Fibroblast of skin of left biceps (primary cell): ENCODE measurements at places on chromosomes 3 and 15.

DNA sequence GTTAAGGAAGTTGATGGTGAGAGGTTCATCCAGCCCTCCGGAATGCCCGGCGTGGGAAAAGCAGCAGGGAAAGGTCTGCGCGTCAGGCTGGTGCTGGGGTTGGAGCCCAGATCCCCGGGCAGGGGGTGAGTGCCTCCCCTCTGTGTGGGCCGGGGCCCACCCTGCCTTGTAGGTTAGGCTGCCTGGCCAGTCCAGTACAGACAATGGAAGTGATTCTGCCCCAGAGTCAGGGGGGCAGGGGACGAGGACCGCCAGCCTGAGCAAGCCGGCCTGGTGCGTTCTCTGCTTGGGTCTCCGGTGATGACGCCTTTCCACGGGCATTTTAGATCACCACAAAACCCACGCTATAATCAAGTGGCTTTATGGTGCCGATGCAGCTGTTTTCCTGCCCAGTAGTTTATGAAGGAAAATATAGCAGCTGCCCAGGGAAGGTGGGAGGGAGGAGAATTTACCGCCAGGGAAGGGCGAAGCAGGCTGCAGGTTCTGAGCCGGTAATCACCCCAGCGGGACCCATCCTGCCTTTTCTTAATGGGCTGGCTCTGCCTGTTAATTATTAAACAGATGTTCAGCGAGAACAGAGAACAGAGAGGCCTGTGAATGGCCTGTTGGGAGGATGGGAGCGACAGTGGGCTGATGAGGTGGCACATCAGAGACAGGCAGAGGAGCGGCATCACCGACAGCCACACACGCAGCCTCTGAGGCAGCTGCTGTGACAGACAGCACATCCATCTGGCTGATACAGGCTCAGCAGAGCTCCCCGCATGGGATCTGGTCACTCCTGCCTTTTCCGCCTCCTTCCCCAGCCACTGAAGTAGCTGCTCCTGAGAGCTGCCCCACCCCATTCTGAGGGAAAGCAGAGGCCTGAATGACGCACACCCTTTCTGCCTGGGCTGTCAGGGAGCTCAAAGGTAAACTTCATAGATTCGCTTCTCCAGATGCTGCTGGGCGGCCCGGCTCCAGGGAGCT is 35.2 kb downstream of the BDH1 start:
- no peak for DNase-seq

- no peak for DNase-seq
These were observed 18.8 kb upstream of the GASK1A start for GRCh38 chr3:42960282-42960681.

DNA sequence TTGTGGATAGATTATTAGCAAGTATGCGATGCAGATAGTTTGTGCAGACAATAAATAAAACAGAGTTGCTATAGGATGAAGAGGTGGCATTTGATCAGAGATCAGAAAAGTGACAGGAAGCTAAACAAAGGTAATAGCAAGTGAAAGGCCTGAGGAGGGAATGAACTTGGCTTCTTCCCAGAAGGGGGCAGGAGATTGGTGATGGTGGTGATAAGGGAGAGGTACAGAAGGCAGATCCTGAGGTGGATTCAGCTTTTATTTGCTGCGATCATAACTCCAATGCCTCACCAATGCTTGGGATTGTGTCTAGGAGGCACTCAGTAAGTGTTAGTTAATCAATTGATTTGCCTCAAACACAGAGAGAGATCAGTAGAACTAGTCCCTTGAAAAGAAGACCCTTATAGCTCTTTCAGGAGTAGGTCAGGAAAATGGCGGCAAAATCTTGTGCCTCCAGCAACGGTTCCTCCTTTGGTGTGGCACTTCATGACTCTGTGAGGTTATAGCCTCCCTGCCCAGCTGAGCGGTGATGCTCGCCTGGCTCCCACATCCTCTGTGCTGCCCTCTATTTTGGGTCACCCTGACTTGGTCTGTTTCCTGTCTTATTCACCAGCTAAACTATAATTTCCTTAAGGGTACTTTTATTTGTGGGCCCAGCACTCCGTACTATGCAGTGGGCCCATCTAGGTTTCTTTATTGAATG is 37.5 kb downstream of the TGFBR2 start:
- no peak for DNase-seq

DNA sequence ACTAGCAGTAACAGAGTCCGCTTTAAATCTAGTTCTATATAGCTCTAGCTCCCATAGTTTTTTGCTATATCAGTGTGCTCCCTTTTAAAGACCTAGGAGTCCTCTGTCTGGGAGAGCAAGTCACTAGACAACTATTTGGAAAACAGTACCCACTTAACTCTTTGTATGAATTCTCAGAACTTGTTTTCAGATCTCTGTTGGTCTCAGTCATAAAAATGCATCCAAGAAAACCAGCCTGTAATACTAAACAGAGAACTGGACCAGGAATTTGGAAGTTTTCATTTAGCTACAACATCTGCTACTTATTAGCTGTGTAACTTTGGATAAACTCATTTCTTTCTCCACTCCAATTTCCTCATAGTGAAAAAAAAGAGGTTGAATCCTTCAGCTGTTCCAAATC is 56.9 kb upstream of the C3orf49 start:
- peak; percentile 76 for DNase-seq

DNA sequence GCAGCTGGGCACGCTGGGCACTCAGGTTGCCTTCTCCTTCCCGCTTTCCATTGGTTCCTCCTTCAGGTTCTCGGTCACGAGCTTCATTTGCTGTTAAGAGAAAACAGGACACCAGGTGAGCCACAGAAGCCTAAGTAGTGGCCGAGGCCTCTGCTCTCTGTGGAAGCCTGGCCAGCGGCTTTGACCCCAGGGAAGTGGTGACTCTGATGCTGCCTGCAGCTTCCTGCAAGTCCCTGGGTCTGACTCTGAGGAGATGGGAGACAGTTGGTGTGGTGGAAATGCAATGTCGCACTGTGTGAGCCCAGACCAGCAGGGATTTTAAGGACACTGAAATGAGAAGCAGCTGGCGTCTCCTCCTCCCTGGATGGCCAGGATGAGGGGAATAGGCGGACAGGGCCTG is 80.5 kb downstream of the SNRK start:
- no peak for DNase-seq

DNA sequence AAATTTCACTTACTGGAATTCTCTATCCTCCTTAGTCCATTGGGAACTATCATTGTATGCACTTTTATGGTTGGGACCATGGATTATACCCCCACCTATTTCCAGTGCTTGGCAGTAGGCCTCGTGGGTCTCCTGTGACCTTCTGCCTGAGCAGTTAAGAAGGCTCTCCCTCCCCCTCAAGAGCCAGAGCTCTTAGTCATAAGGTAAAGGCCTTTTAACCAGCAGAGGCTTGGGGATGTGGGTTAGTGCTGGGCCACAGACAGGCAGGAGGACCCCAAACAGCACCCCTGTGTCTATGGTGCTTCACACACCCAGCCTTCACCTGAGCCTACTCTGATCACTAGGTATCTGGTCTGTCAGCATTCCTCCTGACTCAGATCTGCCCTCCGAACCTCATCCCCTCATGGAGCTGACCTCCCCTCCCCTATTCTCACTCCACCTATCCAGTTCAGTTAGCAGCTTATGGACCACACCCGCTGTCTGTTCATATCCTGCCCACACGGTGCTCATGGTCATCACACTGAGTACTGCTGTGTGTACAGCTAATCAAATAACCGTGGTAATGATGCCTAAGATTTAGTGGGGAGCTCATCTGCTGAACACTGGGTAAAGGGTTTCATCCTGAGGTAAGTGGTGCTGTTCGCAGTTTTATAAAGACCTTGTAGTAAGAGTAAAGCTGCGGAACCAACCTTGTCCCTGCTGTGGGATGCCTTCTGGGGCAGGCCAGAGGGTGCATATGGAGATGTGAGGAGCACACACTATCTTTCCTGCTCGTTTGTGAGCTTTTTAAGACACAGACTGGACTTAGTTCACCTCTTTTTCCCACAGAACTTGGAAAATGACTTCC is 40.9 kb downstream of the KLHL18 start:
- DNase-seq, result no peak

- no peak for DNase-seq
These were observed 59.8 kb upstream of the INSYN1 start for GRCh38 chr15:73812806-73813465.

DNA sequence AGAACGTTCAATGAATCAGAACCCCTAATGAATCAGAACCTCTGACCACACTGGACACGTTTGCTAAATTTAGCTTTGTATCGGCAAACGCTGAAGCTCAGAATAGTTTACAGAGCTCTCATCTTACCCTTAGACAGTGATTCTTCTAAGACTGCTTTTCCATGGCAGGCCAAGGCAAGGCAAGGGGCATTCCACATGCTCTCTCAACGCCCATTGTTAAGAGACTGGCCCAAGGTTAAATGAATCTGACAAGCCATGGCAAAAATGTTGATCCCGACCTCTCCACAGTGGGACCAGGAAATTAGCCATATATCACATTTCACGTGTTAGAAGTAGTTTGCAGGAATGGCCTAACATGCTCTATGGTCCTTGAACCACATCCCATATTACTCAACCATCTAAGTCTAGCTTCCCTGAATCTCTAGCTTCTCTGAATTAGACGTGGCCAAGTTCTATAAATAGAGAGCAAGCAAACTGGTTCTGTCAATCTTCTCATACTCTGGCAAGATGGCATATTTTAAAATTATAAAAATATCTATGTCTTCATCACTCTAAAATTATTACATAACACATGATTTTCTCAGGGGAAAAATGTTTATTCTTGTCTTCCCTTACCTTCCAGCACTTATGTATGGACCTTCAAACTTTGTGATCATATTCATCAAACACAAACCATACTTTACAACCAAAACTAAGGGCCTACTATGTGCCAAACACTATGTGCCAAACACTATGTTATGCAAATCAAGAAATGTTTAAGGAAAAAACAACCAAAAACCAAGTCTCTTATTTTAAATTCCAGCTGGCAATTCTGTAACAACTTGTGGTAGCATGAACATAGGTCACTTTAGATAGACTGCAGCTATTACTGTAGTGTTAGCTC is 54.3 kb downstream of the AAGAB start:
- DNase-seq, result no peak

GRCh38 chr3:181855825-181856224 is 144.1 kb downstream of the SOX2 start:
- no peak for DNase-seq

GRCh38 chr3:131386429-131387165 is 5.0 kb downstream of the NUDT16 start:
- DNase-seq, result no peak

DNA sequence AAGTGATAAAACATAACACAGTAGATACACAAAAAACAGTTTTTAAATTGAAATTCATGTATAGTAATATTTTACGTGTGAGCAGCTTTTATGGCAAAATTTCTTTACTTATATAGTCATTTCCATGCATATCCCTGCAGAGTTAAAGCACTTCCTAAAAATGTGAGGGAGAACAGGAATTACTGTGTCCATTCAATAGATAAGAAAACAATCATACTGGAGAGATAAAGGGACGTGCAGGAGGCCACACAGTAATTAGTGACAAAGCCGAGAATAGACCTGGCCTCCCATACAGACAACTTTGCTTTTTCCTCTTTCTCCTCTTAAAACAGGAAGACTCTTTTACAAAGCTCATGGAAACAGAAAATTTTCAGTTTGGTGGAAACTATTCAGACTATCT is 247.5 kb downstream of the CDIN1 start:
- DNase-seq, result no peak

GRCh38 chr15:45704329-45705249 is 69.8 kb downstream of the SQOR start:
- DNase-seq, result no peak

DNA sequence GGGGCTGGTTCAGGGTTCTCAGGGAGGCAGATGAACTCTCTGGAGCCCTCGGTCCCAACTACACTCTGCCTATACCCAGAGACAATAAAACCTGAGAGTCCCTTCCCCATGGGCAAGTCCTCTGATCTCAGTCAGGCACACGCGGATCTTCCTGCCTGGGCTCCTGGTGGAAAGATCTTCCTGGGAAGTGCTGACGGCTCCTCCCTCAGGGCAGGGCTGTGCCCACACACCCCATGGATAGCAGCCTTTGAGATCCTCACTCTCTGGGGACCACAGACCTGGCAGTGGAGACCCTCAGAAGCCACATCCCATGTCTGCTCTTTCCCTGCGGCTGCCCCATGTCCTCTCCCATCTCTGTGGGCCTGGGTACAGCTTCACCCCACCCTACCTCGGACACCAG is 10.4 kb downstream of the SH2D7 start:
- DNase-seq, result no peak

DNA sequence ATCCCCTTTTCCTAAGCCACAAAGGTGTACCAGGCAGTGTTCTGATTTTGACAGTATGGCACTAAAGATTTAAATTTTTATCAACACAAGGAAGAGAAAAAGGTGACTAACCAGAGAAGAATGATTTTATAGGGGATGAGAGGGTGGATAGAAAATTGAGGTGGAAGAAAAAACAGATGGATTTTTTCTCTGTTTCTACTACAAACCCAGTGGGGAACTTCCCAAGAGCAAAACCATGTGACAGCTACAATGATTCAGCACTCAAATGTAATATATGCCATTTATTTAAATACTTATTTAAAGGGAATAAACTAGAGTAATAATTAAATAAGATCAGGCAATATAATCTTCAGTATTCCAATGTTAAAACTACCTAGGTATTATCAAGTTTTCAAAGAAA is 11.1 kb downstream of the DCUN1D1 start:
- DNase-seq, result peak; percentile 21

GRCh38 chr15:77656294-77656693 is 23.6 kb upstream of the LINGO1 start:
- no peak for DNase-seq

DNA sequence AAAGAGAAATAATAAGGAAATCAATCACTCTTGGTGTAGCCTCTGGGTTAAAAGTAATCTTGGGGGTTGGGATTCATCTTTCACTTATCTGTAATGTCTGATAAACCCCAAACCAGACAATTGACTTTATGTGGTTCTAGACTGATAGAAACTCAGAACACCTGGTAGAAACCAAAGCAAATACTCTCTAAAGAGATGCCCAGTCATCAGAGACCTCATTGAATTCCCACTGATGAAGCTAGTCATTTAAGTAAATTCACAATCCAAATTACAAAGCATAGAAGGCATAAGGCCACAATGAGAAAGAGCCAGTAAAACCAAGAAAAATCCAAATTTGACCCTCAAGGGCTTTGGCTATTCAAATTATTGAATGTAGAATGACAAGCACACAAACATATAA is 250.6 kb downstream of the MBNL1 start:
- DNase-seq, result no peak

- no peak for DNase-seq
These were observed 32.8 kb downstream of the RIOX2 start for GRCh38 chr3:97939401-97939800.
